Stimulated activated CD4-positive, alpha-beta T cell treated with anti-CD3 and anti-CD28 coated beads, Interleukin-15, amount 100 ng/mL, for 48 hours (primary cell): ENCODE measurements at places on chromosomes 13 and 19.

DNA sequence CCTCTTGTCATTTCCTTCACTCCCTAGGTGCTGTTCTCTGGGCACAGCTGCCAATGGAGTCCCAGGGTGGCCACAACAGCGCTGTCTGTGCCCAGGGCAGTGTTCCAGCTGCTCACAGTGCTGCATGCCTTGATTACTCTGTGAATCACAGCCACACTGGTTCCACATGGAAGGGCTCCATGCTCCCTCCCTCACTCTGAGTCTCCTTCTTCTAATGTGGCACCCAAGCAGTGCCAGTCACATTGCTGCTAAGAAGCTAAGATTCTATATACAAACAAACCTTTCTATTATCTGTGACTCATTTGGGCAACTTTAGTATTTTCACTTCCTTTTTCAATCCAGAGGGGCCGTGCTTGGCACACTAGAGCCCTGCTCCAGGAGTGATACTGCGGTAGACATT, 248.7 kb downstream of the TDRD3 start:
- no peak for DNase-seq

- DNase-seq: no peak
These were observed 85.2 kb downstream of the LRRC63 start for GRCh38 chr13:46296921-46297320.

DNA sequence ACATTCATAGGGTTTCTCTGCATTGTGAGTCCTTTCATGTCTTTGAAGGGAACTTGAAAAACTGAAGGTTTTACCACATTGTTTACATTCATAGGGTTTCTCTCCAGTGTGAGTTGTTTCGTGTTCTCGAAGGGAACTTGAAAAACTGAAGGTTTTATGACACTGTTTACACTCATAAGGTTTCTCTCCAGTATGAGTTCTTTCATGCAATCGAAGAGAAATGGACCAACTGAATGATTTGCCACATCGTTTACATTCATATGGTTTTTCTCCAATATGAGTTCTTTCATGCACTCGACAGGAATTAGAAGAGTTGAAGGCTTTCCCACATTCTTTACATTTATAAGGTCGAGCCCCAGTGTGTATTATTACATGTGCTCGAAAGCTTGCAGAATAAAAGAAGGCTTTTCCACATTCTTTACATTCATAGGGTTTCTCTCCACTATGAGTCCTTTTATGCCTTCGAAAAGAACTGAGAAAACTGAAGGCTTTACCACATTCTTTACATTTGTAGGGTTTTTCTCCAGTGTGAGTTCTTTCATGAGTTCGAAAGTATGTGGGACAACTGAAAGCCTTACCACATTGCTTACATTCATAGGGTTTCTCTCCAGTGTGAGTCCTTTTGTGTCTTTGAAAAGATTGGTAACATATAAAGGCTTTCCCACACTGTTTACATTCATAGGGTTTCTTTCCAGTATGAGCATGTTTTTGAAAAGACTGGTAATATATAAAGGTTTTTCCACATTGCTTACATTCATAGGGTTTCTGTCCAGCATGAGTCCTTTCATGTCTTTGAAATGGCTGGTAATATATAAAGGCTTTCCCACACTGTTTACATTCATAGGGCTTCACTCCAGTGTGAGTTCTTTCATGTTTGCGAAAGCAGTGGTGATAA, 20.7 kb downstream of the ZNF14 start:
- no peak for DNase-seq

DNA sequence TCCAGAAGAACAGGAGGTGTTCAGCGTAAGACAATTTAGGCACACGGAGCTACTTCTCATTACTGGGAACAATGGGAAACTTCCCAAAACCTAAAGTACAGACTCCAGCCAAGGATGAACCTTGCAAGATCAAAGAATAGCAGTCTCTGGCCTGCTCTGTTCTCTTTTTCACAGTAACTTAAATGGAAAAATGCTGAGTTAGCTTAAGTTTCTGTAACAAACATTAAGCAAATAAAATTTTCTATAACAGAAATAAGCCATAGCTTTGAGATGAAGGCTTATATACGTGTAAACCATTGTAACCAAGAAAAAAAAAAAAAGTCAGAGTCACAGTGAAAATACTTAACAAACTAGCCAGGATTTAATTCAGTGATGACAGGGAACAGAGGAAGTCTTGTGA, 18.2 kb upstream of the ZNF460 start:
- no peak for DNase-seq

GRCh38 chr13:51225029-51225428, 2.8 kb downstream of the FAM124A start:
- DNase-seq: no peak

DNA sequence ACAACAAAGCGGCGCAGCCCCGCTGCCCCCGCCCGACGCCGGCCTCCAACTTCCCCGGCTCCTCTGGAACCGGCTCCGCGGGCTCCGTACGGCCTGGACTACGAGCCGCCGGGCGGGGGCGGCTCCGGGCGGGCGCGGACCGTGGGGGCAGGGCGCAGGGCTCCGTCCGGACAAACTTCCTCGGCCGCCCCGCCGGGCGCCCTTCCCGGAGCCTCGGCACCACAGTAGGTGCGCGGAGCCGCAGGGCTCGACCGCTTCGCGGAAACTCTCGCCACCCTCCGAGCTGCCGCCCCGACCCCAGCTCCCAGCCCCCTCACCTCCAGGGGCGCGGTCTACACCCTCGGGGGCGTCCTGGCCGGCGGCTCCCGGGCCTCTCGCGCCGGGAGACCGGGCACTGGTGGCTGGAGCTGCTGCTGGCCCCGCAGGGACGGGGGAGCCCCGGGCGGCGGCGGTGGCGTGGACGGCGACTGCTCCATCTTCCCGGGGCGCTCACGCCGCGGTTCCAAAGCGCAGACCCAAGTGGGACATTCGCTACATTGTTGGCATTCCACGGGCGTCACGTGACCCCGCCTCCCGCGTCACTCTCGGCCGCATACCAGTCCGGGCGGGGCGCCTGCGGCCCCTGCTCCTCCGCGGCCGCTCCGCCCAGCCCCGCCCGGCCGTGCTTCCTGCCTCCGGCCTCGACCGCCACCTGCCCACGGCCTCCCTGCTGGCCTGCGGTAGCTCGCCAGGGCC, at the start of gene LATS2:
Gene LATS2 (minus strand): TSS at position 558 of the 735 bp plus-strand sequence. CDS start 15,560 bp downstream, outside the sequence.
- DNase-seq: peak; percentile 40

GRCh38 chr19:48955308-48955958, 758 bp downstream of the BAX start:
- no peak for DNase-seq

DNA sequence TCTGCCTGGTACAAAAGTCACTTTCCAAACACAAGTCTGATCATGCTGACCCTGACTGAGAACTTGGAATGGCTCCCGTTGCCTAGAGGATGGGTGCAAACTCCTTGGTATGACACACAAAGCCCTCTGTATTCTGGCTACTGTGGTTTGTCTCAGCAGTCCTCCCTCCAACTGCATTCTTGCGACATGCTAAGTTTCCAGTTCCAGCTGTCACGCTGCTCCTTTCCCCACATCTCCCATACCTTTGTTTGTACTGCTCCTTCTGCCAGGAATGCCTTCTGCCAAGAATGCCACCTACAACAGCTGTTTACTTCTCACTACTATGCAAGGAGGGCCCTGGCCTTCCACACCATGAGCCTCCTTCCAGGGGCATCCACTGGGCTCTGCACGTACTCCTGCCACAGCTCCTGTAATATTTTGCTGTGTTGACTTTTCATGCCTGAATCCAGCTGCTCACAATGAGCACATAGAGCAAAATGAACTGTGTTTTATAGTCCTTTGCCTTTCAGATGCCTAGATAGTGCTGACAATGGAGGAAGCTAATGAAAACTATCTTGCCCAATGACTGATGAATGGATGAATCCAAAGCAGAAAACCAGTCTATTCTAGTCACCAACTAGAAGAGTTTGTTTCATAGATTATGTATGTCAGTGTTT, 543.7 kb downstream of the EFNB2 start:
- DNase-seq: no peak

- DNase-seq: no peak
These were observed 388.3 kb downstream of the COG6 start for GRCh38 chr13:40043764-40044163.

DNA sequence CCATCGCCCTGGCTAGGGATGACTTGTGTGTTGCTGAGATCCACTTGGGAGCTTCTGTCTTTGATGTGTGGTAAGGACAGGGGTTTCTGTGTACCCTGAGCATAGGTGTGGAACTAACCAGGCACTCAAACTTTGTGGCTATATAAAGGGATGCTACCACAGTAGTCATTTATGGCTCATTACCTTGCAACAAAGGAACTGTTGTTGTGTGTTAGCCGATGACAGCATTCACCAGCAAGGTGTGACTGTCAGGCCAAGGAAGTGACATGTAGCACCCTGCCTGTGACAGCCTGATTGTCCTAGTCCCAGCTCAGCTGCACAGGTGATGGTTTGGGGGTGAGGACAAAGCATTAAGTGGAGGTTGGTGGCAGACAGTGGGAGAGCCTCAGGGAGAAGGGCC, 73.6 kb downstream of the COG3 start:
- no peak for DNase-seq

DNA sequence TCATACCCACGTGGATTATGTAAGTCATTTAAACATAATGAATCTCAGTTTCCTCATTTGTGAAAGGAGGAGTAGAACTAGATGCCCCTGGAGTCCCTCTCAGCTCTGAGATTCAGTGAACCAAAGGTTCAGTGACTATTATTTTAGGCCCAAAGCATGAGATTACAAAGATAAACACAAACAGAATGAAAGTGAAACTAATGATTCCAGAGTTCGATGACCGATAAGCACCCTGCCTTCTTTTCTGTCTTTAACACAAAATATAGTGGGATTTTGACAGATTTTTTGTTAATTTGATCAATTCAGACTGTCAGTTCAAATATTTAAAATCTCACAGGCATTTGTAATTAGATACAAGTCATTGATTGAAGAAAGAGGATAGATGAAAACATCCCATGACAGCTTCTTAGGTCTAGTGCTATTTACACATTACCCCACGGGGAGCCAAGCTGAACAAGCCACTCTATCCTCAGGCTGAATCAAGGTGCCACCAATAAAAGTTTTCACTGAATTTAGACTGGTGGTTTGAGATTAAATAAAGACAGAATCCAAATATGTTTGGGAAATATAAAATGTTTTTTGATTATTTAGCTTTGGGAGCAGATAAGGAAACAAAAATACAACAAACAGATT, 64.6 kb upstream of the RAP2A start:
- no peak for DNase-seq

GRCh38 chr19:12187625-12188024, 24.7 kb downstream of the ZNF136 start:
- DNase-seq: no peak

DNA sequence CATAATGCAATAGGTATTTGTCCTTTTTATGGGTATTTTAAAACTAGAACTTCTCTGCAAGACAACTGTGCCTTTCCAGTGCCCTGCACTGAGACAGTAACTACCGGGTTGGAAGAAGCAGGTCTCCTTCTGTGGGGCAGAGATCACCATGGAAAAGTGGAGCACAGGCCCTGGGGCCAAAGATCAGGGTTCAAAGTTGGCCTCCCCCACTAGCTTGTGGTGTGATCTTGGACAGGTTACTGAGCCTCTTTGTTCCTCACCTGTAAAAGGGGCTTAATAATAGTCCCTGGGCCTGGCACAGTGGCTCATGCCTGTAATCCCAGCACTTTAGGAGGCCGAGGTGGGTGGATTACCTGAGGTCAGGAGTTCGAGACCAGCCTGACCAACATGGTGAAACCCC, 68.3 kb downstream of the CEBPG start:
- no peak for DNase-seq

DNA sequence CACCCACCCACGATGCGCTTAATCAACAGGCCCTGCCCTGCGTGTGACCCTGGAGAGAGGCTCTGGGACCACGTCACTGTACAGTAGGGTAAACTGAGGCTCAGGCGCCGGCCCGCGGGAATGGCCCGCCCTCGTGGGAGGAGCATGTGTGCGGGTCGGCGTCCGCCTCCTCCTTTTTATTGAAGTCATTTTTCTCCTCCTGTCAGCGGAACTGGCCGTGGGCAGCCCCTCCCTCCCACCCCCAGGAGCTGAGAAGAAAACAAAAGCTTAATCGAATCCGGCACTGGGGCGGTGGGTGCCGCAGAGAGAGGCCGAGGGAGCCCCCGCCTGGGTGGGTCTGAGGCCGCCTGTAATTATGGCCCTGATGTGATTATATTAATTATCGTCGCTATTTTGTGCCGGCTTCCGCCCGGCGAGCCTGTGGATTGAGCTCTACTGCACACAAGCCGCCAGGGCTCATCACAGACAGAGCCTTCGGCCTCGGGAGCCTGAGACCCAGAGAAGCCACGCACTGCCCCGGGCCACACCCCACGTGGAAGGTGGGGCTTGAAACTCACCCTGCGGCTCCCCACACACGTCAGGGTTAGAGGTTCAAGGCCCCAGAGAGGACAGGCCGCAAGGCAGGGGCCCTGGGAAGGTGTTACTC, 7.0 kb downstream of the C2CD4C start:
- no peak for DNase-seq

DNA sequence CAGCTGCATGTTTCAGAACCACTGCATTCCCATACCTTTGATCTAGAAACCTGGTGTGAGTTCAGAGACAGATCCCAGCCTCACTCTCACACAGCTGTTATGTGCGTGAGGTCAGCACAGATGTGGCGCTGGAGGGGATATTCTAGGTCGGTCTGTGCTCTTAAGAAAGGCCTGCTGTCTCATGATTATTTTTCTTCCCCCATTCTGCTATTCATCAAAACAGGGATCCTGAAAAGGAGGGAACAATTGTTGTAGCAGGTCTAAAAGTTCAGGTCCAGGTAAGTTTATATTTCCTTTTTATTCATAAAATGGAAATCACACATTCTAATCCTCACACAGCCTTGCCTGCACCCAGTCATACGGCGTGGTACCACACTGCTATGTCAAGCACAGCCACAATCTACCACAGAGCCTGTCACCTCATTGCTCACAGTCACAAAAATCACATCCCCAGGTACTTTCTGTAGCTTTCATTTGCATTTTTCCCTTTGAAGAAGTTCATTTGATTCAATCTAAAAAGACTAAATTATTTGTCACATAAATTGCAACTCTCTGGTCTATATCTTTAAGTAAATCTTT, 867 bp downstream of the ZNF546 start:
- peak; percentile 19 for DNase-seq

DNA sequence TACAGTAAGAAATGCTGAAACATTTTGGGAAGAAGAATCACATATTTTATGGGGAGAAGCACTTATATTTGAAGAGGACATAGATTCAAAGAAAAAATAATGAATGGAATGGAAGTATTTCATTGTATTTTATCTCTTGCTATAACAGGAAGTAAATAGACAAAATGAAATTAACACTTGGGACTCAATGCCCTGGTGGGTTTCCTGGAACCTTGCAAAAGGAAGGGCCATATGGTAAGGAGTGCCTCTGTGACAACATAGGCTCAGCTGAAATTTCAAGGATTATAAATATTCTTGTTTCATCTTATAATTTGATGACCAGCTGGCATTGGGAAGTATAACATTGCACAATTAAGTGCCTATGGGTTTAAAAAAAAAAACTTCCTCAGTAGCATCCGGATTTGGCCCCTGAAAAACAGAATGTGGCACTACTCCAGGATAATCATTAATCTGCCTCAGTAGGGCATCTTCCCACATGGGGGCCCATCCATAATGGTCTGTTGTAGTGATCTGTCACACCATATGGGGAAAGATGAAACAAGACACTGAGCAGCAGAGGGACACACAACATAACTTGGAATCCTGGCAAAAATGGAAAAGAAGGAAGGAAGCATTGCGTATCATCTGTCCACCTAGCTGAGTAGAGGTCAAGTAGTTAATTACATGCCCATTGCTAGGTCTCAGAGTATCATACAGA, 321.6 kb downstream of the NDFIP2 start:
- DNase-seq: no peak

- DNase-seq: no peak
These were observed 1176.5 kb downstream of the UQCRFS1 start for GRCh38 chr19:28036486-28036885.
